ENCODE measurements at places on chromosomes 2 and 18.

- no peak for DNase-seq
These were observed 4.2 kb downstream of the CLK1 start for GRCh38 chr2:200860092-200860795.

- DNase-seq = no peak
These were observed 26.2 kb downstream of the TRAF3IP1 start for GRCh38 chr2:238346544-238346943.

- DNase-seq = no peak
These were observed 504.3 kb downstream of the SOX11 start for GRCh38 chr2:6196449-6196848.

GRCh38 chr2:69097891-69098655 is 85.1 kb downstream of the ANTXR1 start:
- no peak for DNase-seq

DNA sequence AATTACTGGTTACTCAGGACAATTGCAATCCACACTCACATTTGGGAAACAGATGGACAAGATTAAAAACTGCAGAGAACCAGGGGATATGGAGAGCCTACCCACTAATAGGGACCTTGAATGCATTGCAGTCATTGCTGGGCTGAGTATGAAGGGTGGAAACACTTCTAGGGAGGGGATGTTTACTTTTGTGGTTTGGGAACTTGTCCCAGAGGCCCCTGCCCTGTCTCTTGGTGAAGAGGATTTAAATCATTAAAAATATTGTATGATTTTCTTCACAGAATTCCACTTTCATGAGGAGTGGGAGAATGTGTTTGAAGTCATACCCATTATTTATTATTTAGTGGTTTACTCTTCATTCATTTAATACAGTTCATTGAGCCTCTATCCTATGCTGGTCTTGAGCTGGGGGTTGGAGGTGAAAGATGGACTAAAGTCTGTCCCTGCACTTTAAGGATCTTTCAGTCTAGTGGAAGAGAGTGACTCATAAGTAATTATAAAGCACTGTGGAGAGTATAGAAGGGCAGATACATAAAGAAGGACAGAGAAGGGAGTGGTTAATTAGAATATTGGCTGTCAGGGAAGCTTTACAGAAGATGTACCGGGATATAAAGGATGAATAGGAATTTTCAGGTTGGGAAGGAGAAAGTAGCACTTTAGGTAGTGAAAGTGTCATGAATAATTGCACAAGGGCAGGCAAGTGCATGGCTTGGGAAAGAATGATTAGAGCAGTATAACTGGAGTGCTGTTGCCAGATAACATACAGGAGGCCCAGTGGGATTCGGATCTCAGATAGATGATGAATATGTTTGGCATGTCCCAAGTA is 313.4 kb downstream of the LPIN1 start:
- no peak for DNase-seq

DNA sequence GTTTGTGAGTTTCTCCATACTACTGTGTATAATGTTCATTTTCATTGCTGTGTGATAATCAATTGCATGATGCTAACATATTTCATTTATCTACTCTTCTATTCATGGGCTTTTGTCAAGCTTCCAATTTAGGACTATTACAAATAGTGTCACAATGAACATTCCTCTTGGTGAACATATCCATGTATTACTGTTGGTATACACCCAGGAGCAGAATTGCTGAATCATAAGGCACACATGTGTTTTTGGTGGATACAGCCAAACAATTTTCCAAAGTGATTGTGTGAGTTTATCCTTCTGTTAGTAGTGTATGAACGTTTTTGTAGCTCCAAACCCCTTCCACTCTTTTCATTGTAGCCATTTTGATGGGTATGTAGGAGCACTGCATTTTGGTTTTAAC is 101.6 kb upstream of the COPS8 start:
- no peak for DNase-seq

GRCh38 chr2:109348671-109349502 is 219.9 kb downstream of the SH3RF3 start:
- no peak for DNase-seq

GRCh38 chr2:204470178-204470620 is 75.1 kb upstream of the PARD3B start:
- no peak for DNase-seq

- no peak for DNase-seq
These were observed 72.8 kb upstream of the YPEL5 start for GRCh38 chr2:30074023-30074422.

DNA sequence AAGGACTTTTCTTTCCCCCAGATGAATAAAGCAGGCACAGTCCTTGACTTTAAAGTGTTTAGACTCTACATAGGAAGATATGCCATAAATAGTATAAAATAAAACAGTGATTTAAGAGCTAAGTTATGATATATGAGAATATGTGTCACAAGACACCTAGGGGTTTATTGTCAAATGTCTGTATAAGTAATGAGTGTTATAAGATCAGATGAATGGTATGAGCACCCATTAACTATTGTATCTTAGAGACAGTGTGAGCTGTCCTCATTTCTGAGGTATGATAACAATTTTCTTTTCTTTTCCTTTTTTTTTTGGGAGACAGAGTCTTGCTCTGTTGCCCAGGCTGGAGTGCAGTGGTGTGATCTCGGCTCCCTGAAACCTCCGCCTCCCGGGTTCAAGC is 365.3 kb downstream of the RND3 start:
- no peak for DNase-seq

- no peak for DNase-seq
These were observed 2.5 kb upstream of the RAD51AP2 start for GRCh38 chr2:17520761-17521160.

- no peak for DNase-seq
These were observed 1989.9 kb upstream of the CELF4 start for GRCh38 chr18:39555496-39555895.

DNA sequence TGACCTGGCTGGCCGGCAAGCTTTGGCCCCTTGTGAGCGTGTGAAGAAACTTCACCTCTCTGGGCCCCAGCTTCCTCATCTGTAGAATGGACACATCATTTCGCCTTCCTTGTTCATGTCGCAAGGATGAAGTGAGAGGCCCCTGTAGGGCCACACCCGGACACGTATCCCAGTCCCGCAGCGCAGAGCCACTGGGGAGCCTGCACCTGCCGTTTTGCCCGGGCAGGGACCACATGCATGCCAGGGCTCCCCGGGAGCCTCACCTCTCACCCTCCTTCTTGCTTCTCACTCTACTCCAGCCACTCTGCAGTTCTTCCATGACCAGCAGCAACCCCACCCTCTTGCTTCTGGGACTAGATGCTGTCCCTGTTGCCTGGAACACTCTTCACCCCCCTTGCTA is 77.5 kb downstream of the FAM168B start:
- no peak for DNase-seq

- DNase-seq = no peak
These were observed 43.8 kb downstream of the APOB start for GRCh38 chr2:20999906-21000645.

- DNase-seq = no peak
These were observed 3.2 kb downstream of the TRAK2 start for GRCh38 chr2:201448061-201448460.

- no peak for DNase-seq
These were observed 150.9 kb downstream of the COL6A3 start for GRCh38 chr2:237262838-237263771.

DNA sequence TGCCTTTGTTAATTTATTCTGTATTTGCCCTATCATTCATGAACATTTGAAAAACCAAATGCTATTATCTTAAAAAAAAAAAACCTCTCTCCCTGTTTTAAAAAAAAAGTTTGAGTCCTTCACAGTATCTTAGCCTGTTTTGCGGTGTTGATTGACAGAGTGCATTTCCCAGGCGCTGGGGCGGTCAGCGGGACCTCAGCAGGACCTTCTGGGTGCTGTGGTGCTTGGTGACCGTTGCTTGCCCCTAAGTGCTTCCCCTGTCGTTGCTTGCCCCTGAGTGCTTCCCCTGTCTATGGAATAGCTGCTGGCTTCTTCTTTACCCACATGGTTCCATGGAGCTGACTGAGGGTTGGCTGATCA is 12.1 kb downstream of the ATP6V1C2 start:
- no peak for DNase-seq

DNA sequence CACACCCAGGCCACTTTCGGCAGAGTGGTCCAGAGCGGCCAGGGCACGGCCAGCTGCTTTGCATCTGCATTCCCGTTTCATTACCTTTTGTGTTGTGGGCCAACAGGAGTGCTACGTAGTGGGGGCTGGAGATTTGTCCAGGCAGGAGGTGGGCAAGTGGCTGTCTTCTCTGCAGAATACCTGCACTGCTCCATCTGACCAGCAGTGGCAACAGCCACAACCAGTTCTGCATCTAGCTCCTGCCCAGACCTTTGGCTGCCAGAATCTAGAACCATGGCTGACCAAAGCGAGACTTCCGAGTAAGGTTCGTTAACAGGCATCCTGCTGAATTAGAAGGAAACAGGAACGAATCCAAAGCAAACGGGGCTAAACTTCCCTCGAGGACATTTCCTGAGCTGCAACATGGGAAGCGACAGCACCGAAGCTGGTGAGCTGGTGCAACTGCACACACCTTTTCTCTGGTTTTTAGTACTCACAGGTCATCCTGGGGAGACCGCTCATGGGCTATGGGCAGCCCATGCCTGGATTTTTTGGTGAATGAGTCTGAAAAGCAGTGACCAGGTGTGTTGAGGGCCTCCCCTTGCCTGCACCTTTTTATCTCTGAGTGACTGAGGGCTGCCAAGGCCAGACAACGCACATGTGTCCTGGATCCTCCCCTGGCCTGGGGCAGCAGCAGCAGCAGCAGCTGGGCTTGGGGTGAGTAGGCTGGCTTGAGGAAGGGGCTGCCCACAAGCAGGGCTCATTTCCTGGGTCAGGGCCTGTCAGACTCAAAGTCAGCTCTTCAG is 10.5 kb downstream of the GDF7 start:
- DNase-seq = no peak

DNA sequence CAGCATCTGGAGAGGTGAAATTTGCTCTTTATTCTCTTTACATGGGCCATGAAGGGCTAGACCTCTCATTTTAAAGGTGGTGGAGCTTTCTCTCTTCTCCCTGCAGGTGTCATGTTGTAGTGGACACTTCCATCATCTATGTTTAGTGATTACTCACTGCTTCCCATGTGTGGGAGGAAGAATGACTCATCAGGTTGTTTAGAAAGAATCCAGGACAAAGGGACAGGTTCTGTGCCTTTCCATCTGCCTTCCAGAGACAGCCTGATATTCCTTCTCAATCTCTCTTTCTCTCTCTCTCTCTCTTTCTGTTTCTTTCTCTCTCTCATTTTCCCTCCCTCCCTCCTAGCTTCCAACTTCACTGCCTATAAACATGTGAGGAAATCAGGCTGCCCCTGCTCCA is 38.7 kb downstream of the SCG2 start:
- DNase-seq = peak; percentile 66

GRCh38 chr2:81523344-81523743 is 1218.8 kb upstream of the LRRTM1 start:
- no peak for DNase-seq

DNA sequence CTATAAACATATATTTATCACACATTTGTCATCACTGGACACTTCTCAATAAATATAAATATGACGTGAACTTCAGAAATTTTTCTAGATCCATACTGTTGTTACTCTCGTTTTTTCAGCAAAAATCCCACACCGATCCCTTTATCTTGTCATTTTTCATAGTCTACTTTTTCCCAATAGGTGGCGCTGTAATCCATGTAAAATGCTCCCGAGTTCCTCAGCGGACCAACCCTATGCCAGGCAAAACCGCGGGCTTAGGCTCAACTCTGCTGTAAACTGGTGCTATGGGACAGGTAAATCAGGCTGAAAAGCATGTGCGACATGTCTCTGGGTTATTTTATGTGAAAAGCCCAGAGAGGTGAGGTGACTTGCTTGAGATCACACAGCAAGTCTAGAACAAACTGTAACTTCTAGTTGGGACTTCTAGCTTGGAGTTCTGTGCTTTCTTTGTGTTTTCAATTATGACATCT is 104.0 kb downstream of the COBLL1 start:
- peak; percentile 33 for DNase-seq

DNA sequence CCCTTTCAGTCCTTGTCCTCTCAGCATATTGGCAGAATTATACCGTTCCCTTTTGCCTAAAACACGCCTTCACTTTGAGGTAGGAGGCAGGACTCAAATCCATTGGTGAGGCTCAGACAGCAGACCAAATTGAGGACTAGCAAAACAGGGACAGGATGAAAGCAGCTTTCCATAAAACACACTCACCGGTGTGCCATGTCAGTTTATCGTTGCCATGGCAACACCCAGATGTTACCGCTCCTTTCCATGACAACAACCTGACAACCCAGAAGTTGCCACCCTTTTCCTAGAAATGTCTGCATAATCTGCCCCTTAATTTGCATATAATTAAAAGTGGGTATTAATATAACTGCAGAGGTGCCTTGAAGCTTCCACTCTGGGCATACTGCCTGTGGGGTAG is 730.4 kb downstream of the METTL4 start:
- DNase-seq = no peak

DNA sequence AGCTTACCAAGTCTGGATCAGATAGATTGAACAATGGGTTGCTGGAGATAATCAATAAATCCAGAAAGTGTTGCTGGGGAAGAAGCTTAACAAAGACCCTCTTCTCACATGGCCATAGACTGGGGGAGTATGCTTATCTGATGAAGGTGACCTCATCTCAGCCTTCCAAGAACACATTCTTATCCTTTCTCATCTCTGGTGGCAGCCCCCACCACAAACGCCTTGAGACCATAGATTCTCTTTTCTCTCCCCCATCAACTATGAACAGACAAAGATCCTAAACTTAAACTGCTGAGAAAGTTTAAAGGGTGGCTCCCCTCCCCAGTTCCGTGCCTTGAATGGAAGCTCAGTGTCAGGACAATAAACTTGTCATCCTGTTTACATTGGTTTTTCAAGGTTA is 428.7 kb upstream of the TRIB2 start:
- DNase-seq = no peak

- DNase-seq = no peak
These were observed 494 bp downstream of the ANKZF1 start for GRCh38 chr2:219230059-219230540.

DNA sequence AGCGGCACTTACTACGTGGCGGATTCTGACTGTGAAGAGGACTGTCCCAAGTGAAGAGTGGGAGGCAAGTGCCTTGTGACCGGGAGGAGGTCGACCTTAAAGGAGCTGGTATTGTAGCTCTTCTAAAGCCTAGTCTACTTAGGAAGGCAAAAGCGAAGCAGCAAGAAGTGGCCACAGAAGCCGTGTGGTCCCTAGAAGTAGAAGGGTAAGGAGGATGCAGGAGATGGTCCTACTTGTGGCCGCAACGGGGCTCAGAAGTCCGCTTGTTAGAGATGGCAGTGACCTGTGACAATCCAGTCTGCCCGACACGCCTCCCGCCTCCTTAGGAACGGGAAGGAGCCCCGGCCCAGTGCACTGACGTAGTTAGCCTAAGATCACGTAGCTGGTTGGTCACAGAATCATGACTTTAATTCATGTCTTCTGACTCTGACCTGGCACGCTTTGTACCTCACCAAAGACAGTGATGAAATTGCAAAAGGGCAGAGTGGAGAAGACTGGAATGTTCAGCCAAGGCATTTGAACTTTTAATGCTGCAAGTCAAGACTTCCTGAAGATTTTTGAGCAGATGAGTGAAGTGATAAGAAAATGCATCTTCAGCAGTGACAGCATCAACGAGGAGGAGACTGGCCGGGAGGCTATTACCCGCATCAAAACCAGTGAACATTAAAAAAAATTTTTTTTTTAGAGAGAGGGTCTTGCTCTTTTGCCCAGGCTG is 749 bp upstream of the EIF2AK3 start:
- DNase-seq = no peak
